ENCODE measurements at places on chromosomes 13 and 19.

DNA sequence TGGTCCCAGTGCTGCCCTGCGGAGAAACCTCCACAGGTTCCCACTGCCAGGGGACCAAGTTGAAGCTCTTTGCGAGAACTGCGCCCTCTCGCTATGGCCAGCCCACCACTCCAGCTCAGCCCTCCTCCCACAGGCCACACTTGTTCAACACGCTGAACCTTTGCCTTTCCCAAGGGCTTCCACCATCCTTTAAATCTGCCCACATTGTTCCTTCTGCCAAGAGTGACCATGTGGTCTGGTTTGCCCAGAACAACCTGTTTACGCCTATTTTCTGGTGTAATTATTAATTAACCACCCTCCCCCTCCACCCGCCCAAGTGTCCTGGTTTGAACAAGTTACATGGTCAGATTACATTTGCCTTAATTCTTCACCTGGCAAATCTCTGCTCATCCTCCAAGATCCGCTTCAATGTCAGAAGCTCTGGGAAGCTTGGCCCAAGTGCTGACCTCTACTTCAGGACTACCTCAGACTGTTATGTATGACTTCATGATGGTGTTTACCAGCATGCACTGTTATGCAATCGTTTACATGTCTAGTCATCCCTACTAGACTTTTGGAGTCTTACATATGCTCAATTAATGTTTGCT is 12.0 kb upstream of the USP12 start:
- DNase-seq: no peak

- DNase-seq: no peak
These were observed 5.4 kb downstream of the TNFRSF19 start for GRCh38 chr13:23575632-23576031.

- DNase-seq: no peak
These were observed 689.3 kb downstream of the UQCRFS1 start for GRCh38 chr19:28523619-28524018.

DNA sequence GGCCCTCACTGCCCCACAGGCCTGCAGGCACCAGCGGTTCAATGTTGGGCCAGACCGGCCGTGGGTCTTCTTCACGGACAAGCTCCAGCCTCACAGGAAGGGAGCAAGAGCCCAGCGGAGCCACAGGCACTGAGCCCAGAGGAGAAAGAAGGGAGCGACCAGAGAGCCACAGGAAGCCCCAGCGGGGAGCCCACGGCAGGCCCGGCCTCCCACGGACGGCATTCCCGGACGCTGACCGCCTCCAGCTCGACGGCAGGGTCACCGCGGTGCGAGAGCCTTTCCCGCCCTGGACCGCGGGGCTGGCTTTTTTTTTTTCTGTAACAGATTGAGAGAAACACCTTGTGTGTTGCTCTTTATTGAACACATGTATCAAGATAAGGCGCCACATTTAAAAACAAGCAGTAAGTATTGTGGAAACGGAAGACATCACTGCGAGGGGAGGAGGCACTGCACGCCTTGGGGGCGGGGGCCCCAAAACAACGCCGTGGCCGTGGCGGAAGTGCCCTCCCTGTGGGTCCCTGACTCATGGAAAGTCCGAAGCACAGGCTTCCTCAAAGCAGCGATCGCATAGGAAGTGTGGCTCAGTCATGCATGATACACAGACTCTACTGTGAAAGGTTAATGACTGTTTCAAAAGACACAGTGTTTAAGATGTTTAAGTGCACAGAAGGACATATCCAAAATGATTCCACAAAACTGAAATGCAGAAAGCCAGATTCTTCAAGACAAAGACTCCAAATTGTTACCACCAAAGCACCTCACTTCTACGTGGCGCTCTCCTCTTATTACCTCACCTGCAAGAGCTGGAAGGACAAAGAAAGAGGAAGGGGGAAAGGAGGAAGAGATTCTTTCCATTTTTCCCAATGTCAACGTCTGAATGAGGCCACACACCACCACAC is 3.5 kb downstream of the RASA3 start:
- no peak for DNase-seq

DNA sequence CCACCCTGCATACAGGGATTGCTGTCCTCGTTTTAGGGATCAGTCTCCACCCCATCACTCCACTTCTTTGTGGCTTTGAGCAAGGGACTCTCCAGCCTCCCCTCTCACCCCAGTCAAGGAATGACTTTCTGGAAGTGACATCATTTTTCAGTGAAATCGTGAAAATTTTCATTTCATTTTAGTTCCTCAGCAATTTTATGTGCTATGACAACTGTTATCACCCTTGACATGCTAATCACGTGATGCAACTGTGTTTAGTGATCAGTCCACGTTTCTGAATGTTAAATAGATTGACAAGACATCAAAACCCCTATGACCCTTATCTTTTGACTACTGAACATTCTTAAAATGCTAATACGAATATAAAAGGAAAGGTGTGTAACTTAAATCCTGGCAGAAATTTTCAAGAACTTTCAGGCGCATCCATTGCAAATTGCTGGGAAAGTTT is 8.0 kb downstream of the C19orf81 start:
- DNase-seq: no peak

DNA sequence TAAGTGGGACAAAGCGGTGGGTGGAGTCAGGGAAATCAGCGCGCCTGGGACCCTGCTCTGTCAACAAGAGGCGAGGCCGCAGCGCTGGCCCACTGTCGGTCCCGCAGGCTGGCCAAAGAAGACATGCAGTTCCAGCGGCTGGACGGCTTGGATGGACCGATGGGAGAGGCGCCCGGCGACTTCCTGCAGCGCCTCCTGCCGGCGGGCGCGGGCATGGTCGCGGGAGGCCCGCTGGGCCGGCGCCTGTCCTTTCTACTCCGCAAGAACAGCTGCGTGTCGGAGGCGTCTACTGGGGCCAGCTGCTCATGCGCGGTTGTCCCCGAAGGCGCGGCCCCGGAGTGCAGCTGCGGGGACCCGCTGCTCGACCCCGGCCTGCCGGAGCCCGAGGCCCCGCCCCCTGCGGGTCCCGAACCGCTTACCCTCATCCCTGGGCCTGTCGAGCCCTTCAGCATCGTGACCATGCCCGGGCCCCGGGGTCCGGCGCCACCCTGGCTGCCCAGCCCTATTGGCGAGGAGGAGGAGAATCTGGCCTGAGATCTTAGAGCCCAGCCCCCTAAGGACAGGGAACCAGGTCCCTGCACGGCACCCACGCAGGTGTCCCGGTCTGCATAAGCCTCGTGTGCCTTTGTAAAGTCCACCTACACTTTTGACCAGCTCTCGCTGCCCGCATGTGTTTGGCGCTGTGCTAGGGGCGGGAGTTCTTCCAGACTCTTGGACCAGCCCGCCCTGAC is 6.1 kb downstream of the BEST2 start:
- peak; percentile 65 for DNase-seq

Data from NCI-H510A treated with DMSO at 0.1 percent for 48 hours (cell line).